Amniotic epithelial cell (primary cell): ENCODE measurements at places on chromosomes 2 and 18.
A peak's percentile ranks its signal among the peaks of the same experiment; 100 is the strongest.

DNA sequence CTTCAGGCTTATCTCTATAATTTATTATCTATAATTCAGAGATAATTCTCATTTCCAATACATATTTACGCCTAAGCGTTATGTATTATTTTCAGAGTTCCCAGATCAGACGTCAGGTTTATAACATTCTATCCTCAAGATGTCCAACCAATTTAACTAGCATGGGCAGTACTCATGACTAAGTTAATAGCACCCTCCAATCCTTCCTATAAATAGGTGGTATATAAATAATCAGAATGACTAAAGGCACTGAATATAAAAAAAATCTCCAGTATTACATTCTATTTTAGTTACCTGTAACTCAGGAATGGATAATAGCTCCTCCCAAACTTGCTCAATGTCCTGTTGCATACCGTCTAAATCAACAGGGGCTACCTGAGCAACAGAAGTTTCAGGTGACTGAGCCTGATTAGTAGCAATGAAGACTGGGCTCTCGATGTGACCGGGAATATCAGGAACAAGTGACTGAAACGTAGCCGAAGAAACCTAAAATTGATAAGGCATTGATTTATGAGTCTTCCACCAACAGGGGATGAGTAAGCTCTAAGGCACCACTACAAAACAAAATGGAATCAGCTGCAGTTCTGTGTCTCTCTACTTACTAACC, 19.6 kb downstream of the HNRNPA3 start:
- DNase-seq, result no peak

GRCh38 chr2:66305718-66306117, 129.2 kb upstream of the MEIS1 start:
- no peak for DNase-seq

GRCh38 chr2:70936979-70937811, 1.5 kb downstream of the ATP6V1B1 start:
- DNase-seq, result no peak

GRCh38 chr2:201406077-201406662, 45.1 kb downstream of the TRAK2 start:
- DNase-seq, result peak; percentile 79

GRCh38 chr2:169007941-169008340, 23.2 kb downstream of the ABCB11 start:
- no peak for DNase-seq
